Panc1 (cell line): ENCODE measurements at places on chromosomes 7 and 10. TPM values are rescaled to one million over a fixed set of nuclear protein-coding genes. Genes with fewer than 3 reads are reported as not detected.
A peak's percentile ranks its signal among the peaks of the same experiment; 100 is the strongest.

The PRLHR gene
- total RNA-seq = not detected

The SMKR1 gene
- 1.4 TPM for total RNA-seq

DNA sequence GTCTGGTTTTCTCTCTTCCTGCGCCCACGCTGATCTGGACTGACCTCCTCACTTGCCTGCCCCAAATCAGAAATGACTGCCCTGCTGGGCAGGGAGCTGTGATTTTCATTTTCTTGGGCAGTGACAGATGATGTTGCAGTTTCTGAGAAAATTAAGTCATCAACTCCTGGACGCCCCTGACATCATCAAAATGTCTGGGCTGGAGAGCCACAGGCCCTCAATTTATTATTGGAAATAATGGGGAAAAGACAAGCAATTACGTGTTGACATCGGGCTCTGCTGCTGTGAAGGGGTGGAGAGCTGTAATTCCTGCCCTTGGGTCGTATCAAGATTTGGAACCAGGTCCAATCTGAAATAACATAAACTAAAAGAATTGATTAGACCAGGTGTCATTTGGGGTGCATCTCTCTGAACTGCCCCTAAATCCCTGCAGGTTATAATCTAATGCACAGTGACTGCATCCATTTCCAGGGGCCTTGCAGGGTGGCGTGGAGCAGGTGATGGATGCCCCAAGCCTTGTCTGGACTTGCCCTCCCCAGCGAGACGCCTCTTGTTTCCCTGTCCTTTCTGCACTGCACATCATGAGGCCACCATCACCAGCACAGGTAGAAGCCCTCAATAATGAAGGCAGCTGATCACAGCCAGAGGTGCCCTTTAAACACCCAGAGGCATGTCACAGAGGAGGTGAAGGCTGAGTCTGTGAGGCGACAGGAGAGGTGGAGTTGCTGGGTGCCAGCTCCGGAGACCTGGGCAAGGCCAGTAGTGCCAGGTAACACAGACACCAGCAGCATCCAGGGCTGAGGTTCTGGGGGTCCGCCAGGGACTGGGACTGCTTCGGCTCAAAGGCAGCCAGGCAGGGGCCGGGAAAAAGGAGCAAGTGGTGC lies 98.7 kb downstream of the HTR5A start:
- H3K4me3 ChIP-seq = no peak overlapping the region
- H3K27ac ChIP-seq = 0 out of 2 replicates have a peak overlapping the region, but pooled peaks have one; percentile 37
- no peak for DNase-seq
- no peaks in the 10 kb centered on the region for H3K27me3 ChIP-seq

- peak; percentile 62 for DNase-seq
- no peaks in the 10 kb centered on the region for H3K36me3 ChIP-seq
- no peak overlapping the region for H3K4me3 ChIP-seq
- H3K27ac ChIP-seq = no peak overlapping the region
- peaks cover 4% of the 10 kb centered on the region; the same call in 1 of the 2 replicates for H3K27me3 ChIP-seq
Measured at GRCh38 chr7:30740417-30741181, 11.3 kb upstream of the INMT start.

DNA sequence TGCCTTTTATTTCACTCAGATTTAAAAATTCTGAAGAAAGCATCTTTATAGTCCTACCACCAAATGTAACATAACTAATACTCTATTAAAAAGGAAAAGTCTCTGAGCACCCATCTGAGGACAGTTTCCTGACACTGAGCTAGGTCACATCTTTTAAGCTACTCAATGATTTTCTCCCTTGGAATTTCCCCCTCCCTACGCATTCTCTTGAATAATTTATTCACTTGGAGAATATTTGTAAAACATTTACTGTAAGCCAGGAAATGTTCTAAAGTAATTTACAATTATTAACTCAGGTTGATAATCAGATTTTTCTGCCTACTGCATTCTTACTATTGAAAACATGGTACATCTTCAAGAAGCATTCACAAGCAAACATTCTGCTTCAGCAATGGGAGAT lies 297.2 kb upstream of the VSTM2A start:
- H3K36me3 ChIP-seq = no peaks in the 10 kb centered on the region
- no peak for DNase-seq
- H3K4me3 ChIP-seq = no peak overlapping the region
- H3K27me3 ChIP-seq = no peaks in the 10 kb centered on the region
- H3K27ac ChIP-seq = no peak overlapping the region
- no peaks in the 10 kb centered on the region for H3K4me1 ChIP-seq

DNA sequence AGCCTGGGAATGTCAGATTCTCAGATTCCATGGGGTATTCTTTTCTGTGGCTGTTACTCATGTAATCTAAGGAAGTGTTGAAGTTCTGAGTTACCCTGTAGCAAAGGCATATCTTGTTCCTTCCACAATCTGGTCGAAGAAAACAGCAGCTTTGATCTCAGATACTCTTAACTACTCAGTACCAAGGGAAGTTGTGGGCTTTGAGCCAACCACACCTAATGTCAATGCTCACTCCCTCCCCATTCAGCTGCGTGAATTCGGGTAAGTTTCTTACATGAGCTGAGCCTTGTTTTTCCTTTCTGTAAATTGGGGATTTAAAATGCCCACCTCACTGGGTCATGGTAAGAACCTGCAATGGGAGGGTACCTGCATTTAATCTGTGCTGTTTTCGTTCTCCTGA lies 52.5 kb downstream of the PTPRN2 start:
- no peak for DNase-seq
- H3K4me1 ChIP-seq = no peaks in the 10 kb centered on the region
- no peaks in the 10 kb centered on the region for H3K36me3 ChIP-seq
- H3K27ac ChIP-seq = no peak overlapping the region
- H3K27me3 ChIP-seq = no peaks in the 10 kb centered on the region
- H3K4me3 ChIP-seq = no peak overlapping the region

DNA sequence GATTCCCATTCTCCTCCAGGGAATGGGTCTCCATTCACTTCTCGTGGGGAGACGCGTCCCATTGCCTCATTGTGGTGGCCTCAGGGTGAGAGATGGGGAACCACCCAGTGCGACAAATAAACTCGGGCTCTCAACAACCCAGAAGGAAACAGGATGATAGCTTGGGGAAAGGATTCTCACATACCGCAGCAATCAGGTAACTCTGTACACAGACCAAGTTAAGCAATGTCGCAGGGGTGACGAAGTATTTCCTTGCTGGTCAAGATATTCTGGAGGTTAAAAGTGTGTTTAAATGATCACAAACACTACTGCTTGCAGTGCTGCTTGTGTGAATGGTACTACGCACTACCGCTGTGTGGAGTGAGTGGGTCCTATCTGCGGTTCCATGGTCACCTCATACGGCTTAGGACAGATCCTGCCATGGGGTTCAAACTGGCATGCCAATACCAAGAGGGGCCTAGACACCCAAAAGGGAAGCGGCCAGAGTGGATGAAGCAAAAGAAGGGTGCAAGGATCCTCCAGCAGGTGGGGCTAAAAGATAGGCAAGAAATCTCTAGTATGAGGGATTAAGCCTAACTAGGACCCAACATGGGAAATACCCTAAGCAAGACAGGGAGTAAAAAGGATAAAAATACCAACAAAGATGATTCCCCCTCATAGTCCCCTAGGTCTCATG lies 143.8 kb upstream of the TMEM106B start:
- no peak overlapping the region for H3K4me3 ChIP-seq
- H3K27ac ChIP-seq = peak overlapping the region; percentile 60; the same call in 1 of the 2 replicates
- peaks cover 10% of the 10 kb centered on the region for H3K4me1 ChIP-seq
- DNase-seq = no peak
